ENCODE measurements at places on chromosomes 5 and 9. TPM values are rescaled to one million over a fixed set of nuclear protein-coding genes. Genes with fewer than 3 reads are reported as not detected.

Gene CAMK4
- polyA plus RNA-seq = 0.09 TPM

Gene AQP3
- polyA plus RNA-seq = 3.6 TPM

Gene SPINK4
- polyA plus RNA-seq = 0.34 TPM

Gene ANKRD18A
- polyA plus RNA-seq = not detected

- DNase-seq = no peak
Observed at GRCh38 chr5:114297915-114298314, 64.0 kb upstream of the KCNN2 start.

DNA sequence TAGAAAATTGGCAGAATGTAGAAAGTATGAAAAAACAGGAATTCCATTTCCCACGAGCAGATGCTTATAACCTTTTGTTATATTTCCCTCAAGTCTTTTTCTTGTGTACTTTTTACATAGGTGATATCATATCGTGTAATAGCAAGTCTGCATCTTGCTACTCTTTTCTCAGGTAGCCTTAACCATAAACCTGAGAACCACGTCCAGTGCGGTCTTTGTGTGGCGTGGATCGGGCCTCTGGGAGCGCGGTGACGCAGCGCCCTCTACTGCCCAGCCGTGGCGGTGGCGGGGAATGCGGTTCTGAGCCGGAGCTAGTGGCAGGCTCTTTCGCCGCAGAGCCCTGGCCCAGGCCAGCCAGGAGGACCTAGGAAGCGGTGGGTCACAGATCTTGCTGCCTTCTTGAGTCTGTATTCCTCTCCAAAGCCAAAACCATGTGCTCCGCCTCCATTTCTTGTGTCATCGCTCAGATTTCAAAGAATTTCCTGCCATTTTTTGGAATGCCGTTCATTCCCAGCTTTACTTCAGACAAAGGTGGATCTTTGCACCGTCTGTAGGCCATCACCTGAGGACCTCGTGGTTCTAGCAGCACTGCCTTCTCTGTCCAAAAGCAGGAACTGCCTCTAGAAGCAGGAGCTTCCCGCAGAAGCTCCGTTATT is 71.9 kb downstream of the MVB12B start:
- peak; percentile 79 for DNase-seq

GRCh38 chr5:16713386-16713928 is 96.7 kb upstream of the RETREG1 start:
- DNase-seq = no peak

DNA sequence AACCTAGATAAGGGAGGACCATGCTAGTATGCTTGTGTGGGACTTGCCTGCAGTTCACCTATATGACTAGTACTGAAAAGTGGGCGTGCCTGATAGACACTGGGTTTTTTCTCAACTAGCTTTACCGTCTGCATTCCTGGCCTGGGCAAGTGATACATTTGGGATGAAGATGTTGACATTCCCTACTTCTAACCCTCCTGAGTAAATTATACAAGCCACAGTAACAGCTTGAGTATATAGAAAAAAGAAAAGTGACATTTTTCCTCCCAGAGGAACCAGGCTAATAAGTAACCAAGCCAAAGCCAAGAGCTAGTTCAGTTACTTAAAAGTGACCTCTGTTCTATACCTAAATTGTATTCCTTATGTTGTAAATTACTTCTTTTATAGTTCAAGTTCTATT is 153.8 kb upstream of the CYLC2 start:
- no peak for DNase-seq

- no peak for DNase-seq
Observed at GRCh38 chr5:77719666-77720363, 56.3 kb downstream of the TBCA start.

- DNase-seq = no peak
Observed at GRCh38 chr5:33975852-33976251, 8.6 kb downstream of the SLC45A2 start.

DNA sequence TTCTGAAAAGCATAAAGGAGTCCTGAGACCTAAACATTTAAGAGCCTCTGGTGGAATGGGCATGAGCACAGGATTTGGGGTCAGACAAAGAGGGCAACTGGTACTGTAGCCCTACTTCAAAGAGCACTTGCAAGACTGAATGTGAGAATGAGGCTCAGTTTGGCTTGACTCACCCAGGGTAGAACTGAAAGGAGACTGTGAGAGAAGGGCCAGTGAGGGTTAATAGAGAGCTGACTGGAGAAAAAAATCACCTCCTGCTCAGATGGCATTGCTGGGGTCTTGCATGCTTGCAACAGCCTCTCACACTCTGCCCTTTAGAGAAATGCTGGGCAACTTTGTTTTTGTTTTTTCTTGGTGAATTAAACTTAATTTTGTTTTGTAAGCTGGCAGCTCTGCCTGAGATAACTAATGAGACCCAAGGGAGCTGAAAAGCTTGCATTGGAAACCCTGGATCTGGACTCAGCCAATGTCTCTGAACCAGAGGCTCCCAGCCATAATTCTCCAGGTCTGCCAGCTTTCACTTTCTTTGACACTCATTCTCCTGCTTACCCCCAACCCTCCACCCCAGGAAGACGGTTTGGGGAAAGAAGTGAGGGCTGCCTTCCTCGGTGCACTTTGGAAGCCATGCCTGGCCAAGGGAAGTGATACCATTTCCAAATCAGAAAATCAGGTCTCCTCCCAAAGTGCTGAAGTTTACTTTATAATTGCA is 161.1 kb upstream of the PANK3 start:
- DNase-seq = no peak

DNA sequence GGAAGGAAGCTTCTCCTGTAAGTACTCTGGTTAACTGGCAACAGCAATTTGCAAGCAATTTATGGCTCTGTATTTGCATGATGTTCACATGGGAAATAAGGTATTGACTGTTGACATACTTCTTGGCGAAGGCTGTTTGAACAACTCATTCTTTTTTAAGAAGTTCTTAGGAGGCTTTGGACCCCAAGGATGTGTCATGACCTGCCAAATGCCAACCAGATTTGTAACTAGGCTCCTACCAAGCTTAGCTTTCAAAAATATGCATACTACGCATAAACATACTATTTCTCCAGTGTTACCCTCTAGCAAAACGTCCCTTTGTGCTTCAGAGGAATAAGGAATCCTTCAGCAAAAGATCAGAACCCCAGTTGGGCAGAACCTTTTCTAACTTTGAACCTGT is 165.2 kb upstream of the MSX2 start:
- DNase-seq = no peak

DNA sequence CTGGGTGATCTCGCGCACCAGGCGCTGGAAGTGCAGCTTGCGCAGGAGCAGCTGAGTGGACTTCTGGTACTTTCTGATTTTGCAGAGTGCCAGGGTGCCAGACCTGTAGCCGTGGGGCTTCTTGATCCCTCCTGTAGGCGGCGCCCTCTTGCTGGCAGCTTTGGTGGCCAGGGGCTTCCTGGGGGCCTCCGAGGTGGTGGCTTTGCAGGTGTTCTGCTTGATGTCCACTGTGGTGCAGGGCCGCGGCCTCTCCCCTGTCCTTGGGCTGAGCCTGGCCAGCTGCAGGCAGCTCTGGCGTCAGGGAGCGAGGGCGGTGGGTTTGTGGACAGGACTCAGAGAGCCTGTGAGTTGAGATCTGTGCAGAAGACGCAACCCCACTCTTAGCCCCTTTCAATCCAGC is 36.1 kb downstream of the TAF11L14 start:
- DNase-seq = no peak

GRCh38 chr9:1978941-1979340 is 36.2 kb upstream of the SMARCA2 start:
- DNase-seq = peak; percentile 49

DNA sequence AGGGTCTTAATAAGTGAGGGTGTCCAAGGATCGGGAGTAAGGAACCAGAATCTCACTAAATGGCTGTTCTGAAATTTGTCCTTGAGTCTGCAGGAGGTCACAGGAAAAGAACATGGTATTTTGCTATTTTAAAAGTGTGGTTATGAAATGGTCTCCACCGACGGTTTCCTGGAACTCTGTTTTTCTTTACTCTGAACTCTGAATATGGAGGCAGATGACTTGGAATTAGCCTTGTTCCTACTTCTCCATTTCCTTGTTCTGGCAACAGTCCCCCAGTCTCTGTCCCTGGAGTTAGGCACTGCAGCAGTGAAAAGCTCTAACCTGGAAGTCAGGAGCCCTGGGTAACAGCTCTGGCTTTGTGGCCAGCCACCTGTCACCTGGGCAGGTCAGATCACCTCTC is 46.6 kb upstream of the C5orf58 start:
- no peak for DNase-seq
